ENCODE measurements at places on chromosomes 5 and 9.

DNA sequence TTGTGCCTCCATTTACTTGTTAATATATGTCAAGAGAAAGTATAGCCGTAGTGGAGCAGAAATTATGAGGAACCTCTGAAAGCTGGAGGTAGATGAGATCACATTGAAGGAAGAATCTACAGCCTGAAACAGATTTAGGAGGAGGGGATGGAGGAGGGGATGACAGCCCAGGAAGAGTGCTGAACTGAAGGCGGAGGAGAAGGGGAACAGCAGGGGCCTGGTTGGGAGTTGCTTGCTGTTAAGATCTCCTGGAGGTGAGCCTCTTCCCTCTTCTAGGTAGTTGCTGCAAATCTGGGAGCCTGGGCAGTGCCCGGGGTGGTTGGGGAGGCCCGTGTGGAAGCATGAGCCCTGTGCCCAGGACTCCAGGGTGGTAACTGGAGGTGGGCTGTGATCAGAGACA is 111.8 kb upstream of the SEMA6A start:
- DNase-seq = no peak

DNA sequence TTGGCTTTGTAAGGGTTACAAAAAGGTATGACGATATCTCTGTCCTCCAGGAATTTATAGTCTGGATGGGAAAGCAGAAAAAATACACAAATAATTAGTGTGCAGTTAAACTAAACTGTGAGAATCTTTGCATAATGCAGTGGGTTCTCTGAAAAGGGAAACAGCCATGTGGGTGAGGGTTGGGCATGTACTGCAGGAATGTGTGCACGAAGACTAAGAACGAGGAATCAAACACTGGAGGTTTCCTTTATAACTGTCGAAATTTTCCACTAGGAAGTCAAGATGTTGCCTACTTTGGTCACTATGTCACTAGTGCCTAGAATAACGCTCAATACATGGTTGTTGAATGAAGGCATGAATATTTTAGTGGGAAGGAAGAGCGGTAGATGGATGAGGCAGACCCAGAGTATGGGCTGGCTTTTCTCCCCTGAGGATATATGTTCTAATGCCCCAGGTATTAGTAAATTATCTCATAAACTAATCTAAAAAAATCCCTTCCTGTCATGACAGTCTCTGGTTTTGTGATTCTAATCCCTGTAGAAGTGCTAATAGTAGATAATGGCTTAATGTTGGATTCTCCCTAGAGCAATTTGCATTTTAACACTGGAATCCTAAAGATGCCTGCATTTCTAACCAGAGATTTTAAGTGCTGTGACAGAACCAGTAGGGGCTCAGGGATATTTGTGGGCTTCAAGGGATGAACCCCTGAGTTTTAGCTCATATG is 227.3 kb downstream of the NMUR2 start:
- DNase-seq = no peak

GRCh38 chr9:104960662-104961061 is 32.7 kb upstream of the ABCA1 start:
- DNase-seq = no peak

GRCh38 chr5:138639326-138639725 is 64.1 kb upstream of the HSPA9 start:
- no peak for DNase-seq

DNA sequence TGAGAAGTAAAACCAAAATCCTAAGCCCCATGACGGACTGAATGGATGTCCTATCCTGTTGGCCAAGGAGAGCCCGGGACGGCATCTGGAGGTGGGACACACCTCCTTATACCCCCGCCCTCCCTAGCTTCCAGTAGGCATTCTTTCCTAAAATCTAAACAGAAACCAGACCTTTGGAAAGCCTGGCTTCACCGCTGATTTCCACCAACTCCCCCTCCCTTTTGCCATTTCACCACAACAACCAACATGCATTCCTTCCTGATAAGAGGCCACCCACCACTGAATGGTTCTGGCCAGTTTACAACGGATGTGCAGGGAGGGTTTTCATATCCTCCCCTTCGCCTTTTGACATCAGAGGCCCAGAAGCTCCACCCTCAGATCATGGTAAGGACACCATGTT is 9.2 kb upstream of the RARS1 start:
- no peak for DNase-seq

- no peak for DNase-seq
Observed at GRCh38 chr5:159768243-159768642, 148.0 kb upstream of the ADRA1B start.

GRCh38 chr5:144207875-144208444 is 37.3 kb downstream of the KCTD16 start:
- no peak for DNase-seq

- DNase-seq = no peak
Observed at GRCh38 chr9:88420227-88420626, 32.0 kb downstream of the SPIN1 start.

DNA sequence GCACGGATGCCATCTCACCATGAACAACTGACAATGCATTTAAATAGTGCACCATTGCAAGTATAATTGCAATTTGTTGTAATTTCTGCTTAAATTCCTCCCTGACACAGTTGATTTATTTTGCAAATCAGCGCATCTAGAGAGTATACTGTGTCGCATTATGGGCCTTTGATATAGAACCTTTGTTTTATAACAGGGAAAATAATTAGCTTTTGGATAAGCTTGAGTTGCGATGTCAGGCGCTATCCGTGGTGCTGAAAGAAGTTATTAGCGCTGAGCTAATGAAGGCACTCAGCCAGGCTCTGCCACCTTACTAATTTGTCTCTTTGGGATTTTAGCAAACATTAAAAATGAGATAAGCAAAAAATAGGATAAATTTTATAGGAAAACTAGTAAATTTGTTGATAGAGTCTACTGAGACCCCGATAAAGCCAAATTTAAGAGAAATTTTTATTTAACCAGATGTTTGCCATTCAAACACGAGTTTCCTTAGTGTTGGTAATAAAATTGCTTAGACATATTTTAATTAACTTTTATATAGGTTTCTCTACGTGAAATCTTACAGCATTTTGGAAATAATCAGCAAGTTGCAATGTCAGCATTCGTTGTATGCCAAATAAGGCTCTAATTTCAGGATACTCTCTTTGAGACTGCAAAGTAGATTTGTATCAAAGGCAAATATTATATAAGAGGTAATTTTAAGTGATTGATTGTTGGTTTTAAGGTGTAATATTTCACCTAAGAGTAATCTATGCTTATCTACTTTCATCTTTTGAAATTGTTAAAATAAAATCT is 355.5 kb downstream of the TLR4 start:
- no peak for DNase-seq

GRCh38 chr9:129501771-129502319 is 119.1 kb downstream of the C9orf50 start:
- DNase-seq = no peak

- DNase-seq = no peak
Observed at GRCh38 chr5:115673596-115673995, 47.8 kb upstream of the TMED7 start.

DNA sequence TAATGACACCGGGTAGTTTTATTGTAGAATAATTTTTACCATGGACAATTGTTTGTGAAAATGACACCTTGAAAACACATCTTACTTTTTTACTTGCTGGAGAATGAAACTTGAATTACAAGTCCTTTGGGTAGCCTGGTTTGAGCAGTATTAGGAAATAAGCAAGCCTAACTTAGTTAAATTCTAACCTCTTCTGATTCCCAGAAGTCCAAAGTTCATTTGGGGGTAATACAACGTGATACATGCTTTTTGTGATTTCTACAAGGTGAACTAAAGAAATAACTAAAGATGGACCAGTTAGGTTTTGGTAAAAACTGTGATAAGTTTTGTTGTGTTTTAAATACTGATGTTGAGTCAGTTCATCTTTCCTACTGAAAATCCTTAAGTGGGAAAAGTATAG is 135.4 kb upstream of the DMRT1 start:
- no peak for DNase-seq

- no peak for DNase-seq
Observed at GRCh38 chr9:69158471-69158870, 15.6 kb upstream of the TJP2 start.

DNA sequence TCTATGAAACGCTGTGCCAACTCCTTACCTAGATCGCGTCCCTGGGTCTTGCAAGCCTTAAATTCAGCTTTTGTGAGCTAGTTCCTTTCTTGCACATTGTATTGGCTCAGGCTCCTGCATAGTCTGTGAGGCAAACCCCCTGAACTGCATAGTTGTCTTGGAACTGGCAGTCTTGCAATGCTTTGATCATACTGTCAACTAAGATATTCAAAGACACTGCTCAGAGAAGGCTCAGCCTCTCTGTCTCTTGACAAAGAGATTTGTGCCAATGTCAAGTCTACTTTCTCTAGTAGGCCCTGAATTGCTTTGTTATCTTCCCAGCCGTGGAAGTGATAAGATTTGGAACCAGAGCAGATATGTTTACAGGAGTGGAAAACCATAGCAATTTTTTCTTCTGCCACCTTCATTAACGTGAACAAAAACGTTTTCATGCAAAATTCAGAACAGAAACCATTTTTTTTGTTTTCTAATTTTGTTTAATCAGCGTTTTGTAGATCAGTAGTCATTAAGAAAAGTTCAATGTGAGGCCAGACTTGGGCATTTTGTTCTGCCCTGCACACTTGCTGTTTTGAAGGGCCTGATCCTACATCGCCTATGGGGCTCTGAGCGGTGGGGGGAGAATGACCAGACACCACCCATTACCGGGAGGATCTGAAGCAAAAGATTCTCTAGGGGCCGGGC is 27.6 kb upstream of the ENTREP1 start:
- DNase-seq = no peak

- no peak for DNase-seq
Observed at GRCh38 chr9:32811246-32811645, 27.9 kb downstream of the TMEM215 start.

DNA sequence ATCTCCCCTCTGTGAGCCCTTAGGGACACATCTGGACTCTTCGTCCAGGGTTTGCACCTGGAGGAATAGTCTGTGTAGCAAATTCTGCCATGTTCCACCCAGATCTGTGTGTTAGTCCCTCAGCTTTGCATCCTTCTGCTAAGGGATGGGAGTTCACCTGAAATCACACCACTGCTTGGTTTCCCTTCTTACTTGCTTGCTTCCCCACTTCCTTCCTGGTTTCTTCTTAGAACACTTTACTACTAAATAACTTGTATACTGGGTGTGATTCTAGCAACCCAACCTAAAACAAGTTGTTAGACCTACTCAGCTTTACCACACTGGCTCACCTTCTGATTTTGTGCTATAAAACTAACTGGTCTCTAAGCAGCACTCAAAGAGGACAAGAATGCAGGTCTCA is 202.6 kb upstream of the MAP3K1 start:
- no peak for DNase-seq

DNA sequence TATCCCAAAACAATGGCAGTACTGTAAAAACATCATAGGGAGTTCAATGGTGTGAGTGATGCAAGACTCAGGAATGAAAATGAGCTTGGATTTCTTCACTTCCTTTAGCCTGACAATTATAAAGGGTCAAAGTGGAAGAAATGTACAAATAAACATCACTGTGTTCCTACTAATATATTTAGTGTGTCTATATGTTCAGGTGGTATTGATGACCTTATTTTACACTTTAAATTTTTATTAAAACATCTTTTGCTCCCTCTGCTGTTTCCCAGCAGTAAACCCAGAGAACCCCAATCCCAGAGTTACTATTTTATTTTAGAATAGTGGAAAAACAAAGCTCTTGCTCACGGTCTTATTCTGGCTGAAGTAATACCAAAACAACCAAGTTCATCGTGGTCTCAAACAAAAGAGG is 2.0 kb downstream of the LOX start:
- DNase-seq = no peak

DNA sequence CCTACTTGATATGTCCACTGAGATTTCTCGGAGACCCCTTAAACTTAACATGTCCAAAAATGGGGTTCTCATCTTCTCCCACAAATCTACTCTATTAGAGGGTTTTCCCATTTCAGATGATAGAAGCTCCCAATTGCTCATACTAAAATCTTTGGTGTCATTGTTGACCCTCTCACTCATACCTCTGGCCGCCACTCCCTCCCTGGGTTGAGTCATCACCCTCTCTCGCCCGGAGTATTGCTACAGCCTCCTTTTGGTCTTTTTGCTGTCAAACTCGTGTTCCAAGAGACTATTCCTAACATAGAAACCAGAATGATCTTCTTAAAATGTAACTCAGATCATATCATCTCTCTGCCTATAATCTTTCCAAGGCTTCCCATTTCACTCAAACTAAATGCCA is 91.0 kb upstream of the GNAQ start:
- no peak for DNase-seq

DNA sequence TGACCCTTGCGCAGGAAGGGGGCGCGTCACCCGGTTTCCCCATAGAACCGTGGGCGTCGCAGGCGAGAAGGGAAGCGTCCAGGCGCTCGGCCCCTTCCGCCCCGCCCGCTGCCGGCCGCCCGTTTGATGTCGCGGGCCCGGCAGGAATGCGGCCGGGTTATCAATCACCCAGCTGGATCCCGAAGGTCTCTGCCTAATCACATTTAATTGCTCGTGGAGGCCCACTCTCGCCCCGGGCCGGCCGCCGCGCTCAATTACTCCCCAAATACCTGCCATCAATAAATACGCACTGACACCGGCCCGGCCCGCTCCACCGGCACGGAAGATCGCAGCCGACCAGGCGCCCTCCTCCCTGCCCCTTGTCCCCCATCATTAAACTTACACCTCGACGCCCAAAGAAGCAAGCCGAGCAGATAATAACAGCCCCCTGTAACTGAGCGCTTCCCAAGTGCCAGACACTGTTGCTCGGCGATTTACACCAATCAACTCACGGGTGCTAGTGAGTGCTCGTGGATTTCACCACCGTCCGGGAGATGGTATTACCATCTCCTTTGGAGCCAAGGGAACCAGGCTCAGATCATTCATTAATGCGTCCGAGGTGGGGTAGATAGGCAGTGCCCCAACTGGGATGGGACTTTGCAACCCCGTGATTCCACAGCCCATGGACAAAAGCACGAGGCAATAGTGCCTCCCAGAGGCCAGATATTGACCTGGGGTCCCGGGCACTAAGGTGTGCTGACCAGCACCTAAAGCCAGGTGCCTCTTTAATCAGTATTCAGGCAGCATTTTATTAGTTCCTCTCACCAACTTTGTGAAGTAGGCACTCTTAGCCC is 11.3 kb downstream of the MSX2 start:
- DNase-seq = no peak

GRCh38 chr5:21831145-21831787 is 1021.9 kb downstream of the CDH12 start:
- no peak for DNase-seq

DNA sequence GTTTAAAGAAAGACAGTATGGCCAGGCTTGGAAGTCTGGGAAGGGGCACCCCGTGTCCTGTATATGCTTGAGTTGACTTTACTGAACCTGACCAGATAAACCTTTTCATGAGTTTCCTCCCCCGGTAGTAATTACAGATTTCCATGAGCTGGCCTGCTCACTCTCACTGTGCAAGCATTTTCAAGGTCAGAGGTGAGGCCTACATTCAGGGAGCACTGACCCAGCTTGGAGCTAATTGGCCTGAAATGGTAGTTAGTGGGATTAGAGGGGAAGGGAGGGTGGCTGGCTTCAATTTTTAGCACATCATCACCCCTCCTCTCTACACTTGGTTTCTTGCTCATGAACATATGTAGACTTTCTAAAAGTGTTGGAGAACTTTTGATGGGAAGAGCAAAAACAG is 99.2 kb downstream of the PSAT1 start:
- DNase-seq = no peak

- no peak for DNase-seq
Observed at GRCh38 chr9:100240512-100240911, 112.2 kb downstream of the TEX10 start.
